Osteoblast (primary cell): ENCODE measurements at places on chromosomes 3 and 15. TPM values are rescaled to one million over a fixed set of nuclear protein-coding genes. Genes with fewer than 3 reads are reported as not detected.

GRCh38 chr3:196049653-196050052 is 32.2 kb downstream of the TFRC start:
- DNase-seq, result no peak

GRCh38 chr3:42827023-42827422 is 17.8 kb downstream of the ACKR2 start:
- no peak for DNase-seq

- peak; percentile 11 for DNase-seq
Observed at GRCh38 chr15:70974004-70974832, 81.6 kb downstream of the LRRC49 start.

POLQ gene
- total RNA-seq, result 1.4 and 1.5 TPM in 2 replicates

GOLGA8S gene
- under 0.01 TPM in 2 replicates for total RNA-seq

TGM5 gene
- total RNA-seq, result not detected in 2 replicates
